ENCODE measurements at places on chromosomes 11 and 22.

- no peaks in the 10 kb centered on the region for H3K27me3 ChIP-seq
- DNase-seq, result peak; percentile 34
- H3K4me1 ChIP-seq, result peaks cover 12% of the 10 kb centered on the region
- H3K27ac ChIP-seq, result peak within 1 kb of the TSS; percentile 35
- peak within 1 kb of the TSS; percentile 28 for H3K4me3 ChIP-seq
- no peaks in the 10 kb centered on the region for H3K36me3 ChIP-seq
These were observed at the start of gene BIK for GRCh38 chr22:43110444-43110926. TSS of gene BIK (plus strand) at chr22:43110750. CDS start at chr22:43124023, 13,273 bp downstream.

DNA sequence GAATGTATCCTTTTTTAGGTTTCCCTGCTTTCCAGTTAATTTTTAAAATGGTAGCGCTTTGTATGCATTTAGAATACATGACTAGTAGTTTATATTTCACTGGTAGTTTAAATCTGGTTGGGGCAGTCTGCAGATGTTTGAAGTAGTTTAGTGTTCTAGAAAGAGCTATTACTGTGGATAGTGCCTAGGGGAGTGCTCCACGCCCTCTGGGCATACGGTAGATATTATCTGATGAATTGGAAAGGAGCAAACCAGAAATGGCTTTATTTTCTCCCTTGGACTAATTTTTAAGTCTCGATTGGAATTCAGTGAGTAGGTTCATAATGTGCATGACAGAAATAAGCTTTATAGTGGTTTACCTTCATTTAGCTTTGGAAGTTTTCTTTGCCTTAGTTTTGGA is 86.4 kb upstream of the BIRC3 start:
- H3K36me3 ChIP-seq, result no peaks in the 10 kb centered on the region
- H3K4me3 ChIP-seq, result no peak overlapping the region
- no peak for DNase-seq
- no peaks in the 10 kb centered on the region for H3K4me1 ChIP-seq
- H3K27me3 ChIP-seq, result no peaks in the 10 kb centered on the region

- H3K4me3 ChIP-seq, result no peak within 1 kb of the TSS
- no peak within 1 kb of the TSS for H3K27ac ChIP-seq
- H3K27me3 ChIP-seq, result no peaks in the 10 kb centered on the region
- H3K4me1 ChIP-seq, result no peaks in the 10 kb centered on the region
- no peaks in the 10 kb centered on the region for H3K36me3 ChIP-seq
These were observed at the start of gene RBMXL2 for GRCh38 chr11:7088921-7089320. TSS of gene RBMXL2 (plus strand) at chr11:7088998. CDS start at chr11:7089121, 123 bp downstream.

DNA sequence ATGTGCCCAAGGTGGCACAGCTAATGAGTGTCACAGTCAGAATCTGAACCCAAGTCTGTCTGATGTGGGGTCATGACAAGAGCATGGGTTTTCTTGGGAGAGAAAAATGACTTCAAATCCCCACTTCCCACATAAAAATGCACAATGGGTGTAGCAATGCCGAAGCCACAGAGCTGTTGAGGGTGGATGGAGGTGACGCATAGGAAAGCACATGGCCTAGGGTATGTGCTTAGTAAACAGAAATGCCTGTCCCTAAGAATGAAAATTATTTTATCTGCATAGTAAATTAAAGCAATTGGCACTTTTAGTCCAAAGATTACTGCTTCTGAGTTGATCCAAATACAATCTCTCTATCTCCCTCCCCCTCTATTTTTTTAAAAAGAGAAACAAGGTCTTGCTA is 10.9 kb downstream of the MICAL3 start:
- no peaks in the 10 kb centered on the region for H3K4me1 ChIP-seq
- H3K4me3 ChIP-seq, result no peak overlapping the region
- H3K27me3 ChIP-seq, result no peaks in the 10 kb centered on the region

DNA sequence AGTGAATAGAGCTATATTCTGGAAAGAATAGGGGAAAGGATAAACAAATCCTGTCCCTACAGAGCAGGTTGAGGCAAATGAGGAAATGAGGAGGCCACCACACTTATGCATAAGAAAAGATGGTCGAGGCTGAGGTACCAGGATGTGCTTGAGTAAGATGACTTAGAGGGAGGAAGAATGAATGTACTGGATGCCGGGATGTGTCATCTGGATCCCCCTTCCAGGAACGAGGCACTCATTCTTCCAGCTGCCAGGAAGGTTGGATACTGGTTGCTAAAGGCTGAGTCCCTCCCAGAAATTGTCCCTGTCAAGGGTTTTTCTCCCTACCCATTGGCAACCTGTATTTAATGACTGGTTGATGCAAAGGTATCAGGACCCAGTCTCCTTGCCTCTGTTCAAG is 31.1 kb upstream of the SYT9 start:
- H3K4me3 ChIP-seq, result no peak overlapping the region
- no peak overlapping the region for H3K27ac ChIP-seq
- H3K4me1 ChIP-seq, result no peaks in the 10 kb centered on the region
- DNase-seq, result no peak

DNA sequence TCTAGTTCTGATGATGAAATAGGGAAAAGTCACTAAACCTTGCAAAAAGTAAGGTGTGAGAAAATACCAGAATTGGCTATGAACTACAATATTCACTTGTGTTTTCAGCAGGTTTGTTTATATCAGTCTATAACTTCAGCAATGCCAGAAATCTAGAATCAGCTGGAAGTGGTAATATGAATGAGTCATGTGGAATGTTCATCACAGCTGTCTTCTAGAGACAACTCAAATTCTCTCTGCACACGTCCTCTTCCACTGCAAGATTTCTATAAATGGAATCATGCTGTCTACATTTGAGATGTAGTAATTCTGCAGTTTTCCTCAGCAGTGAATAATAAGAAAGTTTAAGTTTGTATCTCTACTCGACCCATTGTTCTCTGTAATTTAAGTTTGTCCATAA is 89.9 kb downstream of the OR4A15 start:
- no peak overlapping the region for H3K4me3 ChIP-seq
- no peak for DNase-seq
- no peaks in the 10 kb centered on the region for H3K4me1 ChIP-seq
- H3K27ac ChIP-seq, result no peak overlapping the region
- H3K27me3 ChIP-seq, result no peaks in the 10 kb centered on the region

- no peak for DNase-seq
- no peaks in the 10 kb centered on the region for H3K36me3 ChIP-seq
- H3K27ac ChIP-seq, result no peak overlapping the region
- no peaks in the 10 kb centered on the region for H3K27me3 ChIP-seq
- H3K4me3 ChIP-seq, result no peak overlapping the region
These were observed 112.6 kb downstream of the CADM1 start for GRCh38 chr11:115391598-115391997.

GRCh38 chr11:63939397-63939891 is 642 bp downstream of the NAA40 start:
- no peaks in the 10 kb centered on the region for H3K27me3 ChIP-seq
- peak overlapping the region; percentile 64 for H3K27ac ChIP-seq
- no peaks in the 10 kb centered on the region for H3K36me3 ChIP-seq
- peaks cover 22% of the 10 kb centered on the region for H3K4me1 ChIP-seq
- DNase-seq, result no peak

DNA sequence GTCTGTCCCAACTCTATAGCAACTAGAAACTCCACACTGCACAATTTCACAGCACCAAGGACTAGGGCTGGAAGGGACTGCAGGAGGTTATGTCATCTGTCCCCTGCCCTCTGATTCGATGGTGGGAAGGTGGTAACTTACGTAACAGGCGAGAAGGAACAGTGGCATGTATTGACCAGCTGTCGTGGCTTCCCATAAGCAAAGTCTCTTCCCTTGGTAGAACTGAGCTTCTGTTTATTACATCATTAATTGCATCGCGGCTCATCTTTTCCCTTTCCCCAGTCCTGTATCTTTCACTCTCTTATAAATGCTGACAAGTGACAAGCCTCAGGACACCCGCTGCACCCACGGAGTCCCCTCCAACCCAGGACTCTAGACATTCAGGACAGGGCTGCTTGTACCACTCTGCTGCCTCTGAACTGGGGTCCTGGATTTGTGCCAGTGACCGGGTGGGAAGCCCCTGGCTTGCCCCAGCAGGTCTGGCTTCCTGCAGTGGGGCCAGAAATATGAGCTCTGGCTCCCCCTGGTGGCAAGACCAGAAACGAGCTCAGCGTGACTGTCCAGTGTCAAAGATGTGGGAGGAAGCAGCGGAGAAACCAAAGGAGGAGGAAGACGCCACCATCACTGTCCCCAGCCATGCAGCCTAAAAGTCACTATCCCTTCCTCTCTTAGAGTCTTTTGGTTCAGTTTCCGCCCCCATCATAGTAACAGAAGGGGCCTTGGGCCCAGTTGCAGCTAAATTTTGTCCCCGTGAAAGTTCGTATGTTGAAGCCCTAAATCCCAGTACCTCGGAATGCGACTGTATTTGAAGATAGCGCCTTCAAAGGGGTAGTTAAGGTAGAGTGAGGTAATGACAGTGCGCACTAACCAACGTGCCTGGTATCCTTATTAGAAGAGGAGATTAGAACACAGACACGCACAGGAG is 84.5 kb downstream of the ISX start:
- H3K4me3 ChIP-seq, result no peak overlapping the region
- no peaks in the 10 kb centered on the region for H3K27me3 ChIP-seq
- no peaks in the 10 kb centered on the region for H3K36me3 ChIP-seq
- peak; percentile 32 for DNase-seq
- no peaks in the 10 kb centered on the region for H3K4me1 ChIP-seq

DNA sequence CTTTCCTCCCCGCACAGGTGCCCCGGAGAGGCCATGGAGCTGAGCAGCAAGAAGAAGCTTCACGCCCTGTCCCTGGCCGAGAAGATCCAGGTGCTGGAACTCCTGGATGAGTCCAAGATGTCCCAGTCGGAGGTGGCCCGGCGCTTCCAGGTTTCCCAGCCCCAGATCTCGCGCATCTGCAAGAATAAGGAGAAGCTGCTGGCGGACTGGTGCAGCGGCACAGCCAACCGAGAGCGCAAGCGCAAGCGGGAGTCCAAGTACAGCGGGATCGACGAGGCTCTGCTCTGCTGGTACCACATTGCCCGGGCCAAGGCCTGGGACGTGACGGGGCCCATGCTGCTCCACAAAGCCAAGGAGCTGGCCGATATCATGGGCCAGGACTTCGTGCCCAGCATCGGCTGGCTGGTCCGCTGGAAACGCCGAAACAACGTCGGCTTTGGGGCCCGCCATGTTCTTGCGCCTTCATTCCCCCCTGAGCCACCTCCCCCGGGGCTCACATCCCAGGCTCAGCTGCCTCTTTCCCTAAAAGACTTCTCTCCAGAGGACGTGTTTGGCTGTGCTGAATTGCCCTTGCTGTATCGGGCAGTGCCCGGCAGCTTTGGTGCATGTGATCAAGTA is 1.3 kb downstream of the TIGD3 start:
- H3K27ac ChIP-seq, result no peak overlapping the region
- H3K27me3 ChIP-seq, result no peaks in the 10 kb centered on the region
- peaks cover 7% of the 10 kb centered on the region for H3K4me1 ChIP-seq
- DNase-seq, result no peak
- H3K4me3 ChIP-seq, result no peak overlapping the region

DNA sequence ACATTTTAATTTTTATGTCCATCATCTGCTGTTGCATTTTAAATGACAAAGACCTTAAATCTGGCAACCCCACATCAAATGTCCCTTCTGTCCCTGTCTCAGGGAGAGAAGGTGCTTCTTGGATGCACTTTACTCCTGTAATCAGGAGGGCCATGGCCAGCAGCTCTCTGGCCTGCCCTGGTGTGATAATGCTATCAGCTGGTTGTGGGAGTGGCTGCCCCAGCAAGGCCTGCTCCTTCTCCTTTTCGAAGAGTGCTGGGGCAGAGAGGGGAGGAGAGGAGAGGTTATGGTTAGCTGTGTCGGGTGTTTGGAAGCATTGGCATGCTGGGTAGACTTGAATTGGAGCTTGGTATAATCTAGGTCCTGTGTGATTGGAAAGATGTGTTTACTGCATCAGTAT is 12.8 kb downstream of the TNRC6B start:
- H3K36me3 ChIP-seq, result no peaks in the 10 kb centered on the region
- H3K27me3 ChIP-seq, result no peaks in the 10 kb centered on the region
- DNase-seq, result no peak
- H3K4me3 ChIP-seq, result no peak overlapping the region

GRCh38 chr11:44398266-44399030 is 88.5 kb upstream of the ALX4 start:
- H3K27ac ChIP-seq, result no peak overlapping the region
- H3K4me1 ChIP-seq, result no peaks in the 10 kb centered on the region
- no peaks in the 10 kb centered on the region for H3K27me3 ChIP-seq

- H3K27ac ChIP-seq, result no peak overlapping the region
- peak; percentile 42 for DNase-seq
- no peaks in the 10 kb centered on the region for H3K27me3 ChIP-seq
- no peak overlapping the region for H3K4me3 ChIP-seq
- no peaks in the 10 kb centered on the region for H3K36me3 ChIP-seq
- H3K4me1 ChIP-seq, result peaks cover 12% of the 10 kb centered on the region
These were observed 3.1 kb downstream of the ASRGL1 start for GRCh38 chr11:62340269-62340901.

DNA sequence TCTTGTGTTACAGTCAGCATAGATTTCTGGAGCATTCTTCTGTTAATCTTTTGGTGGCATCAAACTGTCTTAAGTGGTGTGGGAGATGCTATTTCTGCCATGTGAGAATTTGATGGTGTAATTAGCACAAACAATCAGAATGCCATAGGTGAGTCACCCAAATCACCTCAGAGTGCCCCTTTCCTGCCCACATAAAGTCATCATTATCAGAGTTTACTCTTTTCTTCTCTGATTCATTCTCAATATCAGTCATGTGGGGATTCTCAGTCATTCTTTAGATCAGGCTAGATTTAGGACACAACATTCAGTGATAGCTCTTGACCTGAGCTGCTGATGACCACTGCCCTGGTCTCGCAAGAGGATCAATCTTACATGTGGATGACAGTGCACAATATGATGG is 23.7 kb upstream of the MS4A6A start:
- H3K4me3 ChIP-seq, result no peak overlapping the region
- DNase-seq, result no peak
- H3K27ac ChIP-seq, result no peak overlapping the region
- no peaks in the 10 kb centered on the region for H3K27me3 ChIP-seq
- H3K36me3 ChIP-seq, result no peaks in the 10 kb centered on the region
- H3K4me1 ChIP-seq, result no peaks in the 10 kb centered on the region

- H3K27ac ChIP-seq, result no peak overlapping the region
- H3K36me3 ChIP-seq, result no peaks in the 10 kb centered on the region
- no peak for DNase-seq
These were observed 30.6 kb downstream of the AAMDC start for GRCh38 chr11:77851503-77851902.

- no peaks in the 10 kb centered on the region for H3K36me3 ChIP-seq
- no peak for DNase-seq
- no peak overlapping the region for H3K27ac ChIP-seq
- no peak overlapping the region for H3K4me3 ChIP-seq
- H3K27me3 ChIP-seq, result no peaks in the 10 kb centered on the region
These were observed 54.6 kb downstream of the CHRDL2 start for GRCh38 chr11:74676596-74676995.

DNA sequence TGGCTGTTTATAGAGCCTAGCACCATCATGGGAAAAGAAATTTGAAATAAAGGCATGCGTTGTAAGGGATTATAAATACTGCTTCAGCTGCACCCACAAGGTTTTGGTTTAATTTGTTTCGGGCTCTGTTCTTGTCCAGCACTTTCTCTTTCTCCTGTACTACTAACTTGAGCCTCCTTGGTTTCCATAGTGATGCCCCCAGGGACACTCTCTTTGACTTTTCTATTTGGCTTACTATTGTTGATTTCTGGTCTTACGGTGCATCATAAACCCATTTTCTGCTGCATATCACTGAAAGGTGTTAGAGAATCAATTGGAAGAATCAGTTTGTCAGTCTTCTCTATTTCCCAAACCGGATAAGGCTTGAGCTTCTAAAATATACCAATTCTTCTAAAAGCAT is 1674.3 kb upstream of the RAG2 start:
- H3K27ac ChIP-seq, result no peak overlapping the region
- H3K27me3 ChIP-seq, result no peaks in the 10 kb centered on the region
- H3K36me3 ChIP-seq, result no peaks in the 10 kb centered on the region

Measured in CD4-positive, alpha-beta memory T cell (primary cell).